Nucleus accumbens (tissue), 56 donors: ENCODE measurements at places on chromosomes 7 and 10.

DNA sequence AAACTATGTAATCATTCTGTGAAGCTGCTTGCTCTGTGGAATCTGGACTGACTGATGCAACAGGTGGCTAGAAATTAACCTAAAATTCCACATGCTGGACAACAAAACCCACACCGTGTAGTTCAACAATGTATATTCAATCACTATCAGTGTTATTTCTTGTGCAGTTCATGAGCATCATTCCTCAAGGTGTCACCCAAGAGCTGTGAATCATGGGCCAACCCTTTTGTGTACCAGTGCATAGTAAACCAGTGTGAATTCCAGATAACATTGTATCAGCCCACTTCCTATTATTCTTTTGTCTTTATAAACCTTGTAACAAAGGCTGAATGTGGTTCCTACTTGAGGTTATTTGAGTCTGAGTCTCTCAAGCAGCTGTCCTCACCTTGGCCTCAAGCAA is 905.2 kb upstream of the ZNF722 start:
- no peak for DNase-seq

GRCh38 chr7:16063221-16063620 is 358.1 kb downstream of the CRPPA start:
- DNase-seq: no peak

DNA sequence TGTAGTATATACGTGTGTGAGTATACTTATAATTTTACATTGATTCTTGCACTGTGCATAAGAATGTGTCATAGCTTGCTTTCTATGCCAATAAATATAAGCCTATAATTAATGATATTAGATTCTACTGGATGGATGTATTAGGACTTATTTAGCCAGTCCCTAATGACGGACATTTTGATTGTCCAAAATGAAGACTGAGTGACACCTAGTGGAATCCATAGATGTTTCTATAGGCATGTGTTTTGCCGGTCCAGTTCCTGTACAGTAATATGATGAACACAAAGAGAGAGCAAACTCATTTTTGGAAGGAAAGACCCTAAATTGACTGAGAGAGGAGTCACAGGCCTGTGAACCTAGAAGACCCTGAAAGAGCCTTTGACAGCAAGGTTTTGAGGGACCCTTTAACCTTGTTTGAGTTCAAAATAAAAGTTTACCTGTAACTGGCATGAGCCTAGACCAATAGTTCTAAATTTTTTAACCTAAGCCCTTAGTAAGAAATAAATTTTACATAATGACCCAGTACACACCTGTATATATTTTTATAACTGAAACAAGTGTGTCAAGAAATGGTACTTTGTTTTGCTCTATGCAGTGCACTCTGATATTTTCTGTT is 42.4 kb upstream of the AGBL3 start:
- no peak for DNase-seq

- no peak for DNase-seq
Observed at GRCh38 chr7:5774790-5775189, 6.7 kb downstream of the RNF216 start.

DNA sequence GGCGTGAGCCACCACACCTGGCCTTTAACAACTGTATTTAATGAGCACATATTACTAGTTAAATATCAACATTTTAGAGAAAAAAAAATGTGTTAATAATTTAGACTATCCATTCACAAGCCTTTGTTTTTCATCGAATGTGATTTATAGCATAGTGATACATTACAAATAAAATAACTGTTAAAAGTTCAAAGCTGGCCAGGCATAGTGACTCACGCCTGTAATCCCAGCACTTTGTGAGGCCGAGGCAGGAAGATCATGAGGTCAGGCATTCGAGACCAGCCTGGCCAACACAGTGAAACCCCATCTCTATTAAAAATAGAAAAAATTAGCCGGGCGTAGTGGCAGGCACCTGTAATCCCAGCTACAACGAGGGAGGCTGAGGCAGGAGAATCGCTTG is 72.7 kb downstream of the HACD1 start:
- DNase-seq: no peak

GRCh38 chr10:69573056-69573806 is at the start of gene NEUROG3:
TSS of gene NEUROG3 (minus strand) at chr10:69573422. CDS start at chr10:69573043, 379 bp downstream.
- DNase-seq: no peak

GRCh38 chr10:126521399-126521798 is 133.1 kb upstream of the ADAM12 start:
- no peak for DNase-seq

- no peak for DNase-seq
Observed at GRCh38 chr7:101378751-101379174, 16.1 kb downstream of the COL26A1 start.

DNA sequence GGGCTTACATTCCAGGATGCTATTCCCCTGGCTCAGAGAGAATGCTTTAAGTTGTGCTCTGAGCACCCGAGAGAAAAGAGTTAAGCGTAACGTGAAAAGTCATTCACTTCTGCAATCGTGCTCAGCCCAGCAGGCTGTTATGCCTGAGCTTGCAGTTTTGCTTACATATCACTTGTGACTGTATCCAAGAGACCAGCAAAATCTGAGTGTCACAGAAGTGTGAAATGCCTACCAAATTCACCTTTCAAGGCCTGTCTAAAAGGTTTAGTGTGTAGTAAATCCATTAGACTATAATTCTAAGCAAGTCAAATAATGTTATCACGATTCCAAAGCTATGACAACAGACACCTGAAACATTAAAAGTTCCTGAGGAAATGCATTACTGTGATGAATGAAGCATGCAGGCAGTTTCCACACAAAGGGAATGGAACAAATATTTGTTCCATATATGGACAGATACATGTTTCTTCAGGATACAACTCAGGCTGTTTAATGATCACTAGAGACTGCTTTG is 20.1 kb downstream of the ITGB1 start:
- DNase-seq: no peak

GRCh38 chr7:156659961-156660360 is 19.4 kb downstream of the RNF32 start:
- no peak for DNase-seq

GRCh38 chr7:135189961-135190360 is 19.5 kb upstream of the CYREN start:
- DNase-seq: no peak

- DNase-seq: no peak
Observed at GRCh38 chr7:157807510-157807909, 470.7 kb downstream of the DNAJB6 start.

- DNase-seq: no peak
Observed at GRCh38 chr10:49322371-49323170, 23.6 kb downstream of the C10orf71 start.

DNA sequence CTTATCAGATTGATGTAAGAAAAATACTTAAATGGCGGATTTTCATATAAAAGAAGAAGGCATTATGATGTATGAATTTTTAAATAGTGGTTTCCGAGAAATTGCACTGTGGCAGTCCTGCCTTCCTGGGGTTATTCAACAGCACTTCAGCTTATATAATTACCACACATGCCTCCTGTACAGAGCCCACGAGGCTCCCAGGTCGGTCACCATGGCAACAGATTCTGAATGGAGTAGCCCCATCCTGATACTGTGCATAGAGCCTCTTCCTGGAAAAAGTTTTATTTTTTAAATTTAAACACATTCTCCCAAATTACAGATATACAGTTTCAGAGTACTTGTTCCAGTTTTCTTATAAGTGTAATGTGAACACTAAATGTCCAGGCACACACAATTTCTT is 15.9 kb upstream of the ASB4 start:
- DNase-seq: no peak

DNA sequence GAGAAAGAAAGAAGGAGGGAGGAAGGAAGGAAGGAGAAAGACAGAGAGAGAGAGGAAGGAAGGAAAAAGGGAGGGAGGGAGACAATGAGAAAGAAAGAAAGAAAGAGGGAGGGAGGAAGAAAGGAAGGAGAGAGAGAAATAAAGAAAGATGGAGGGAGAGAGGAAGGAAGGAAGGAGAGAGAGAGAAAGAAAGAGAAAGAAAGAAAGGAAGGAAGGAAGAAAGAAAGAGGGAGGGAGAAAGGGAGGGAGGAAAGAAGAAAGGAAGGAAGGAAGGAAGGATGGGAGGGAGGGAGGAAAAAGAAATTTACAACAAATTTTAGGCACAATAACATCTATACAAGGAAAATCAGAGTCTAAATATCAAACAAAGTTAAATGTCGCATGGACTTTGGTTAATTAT is 332.6 kb upstream of the KLF6 start:
- no peak for DNase-seq
